ENCODE measurements at places on chromosomes 4 and X. TPM values are rescaled to one million over a fixed set of nuclear protein-coding genes. Genes with fewer than 3 reads are reported as not detected.

Gene DCLK2
- 1.2 TPM for total RNA-seq

Gene PRDM5
- 7.3 TPM for total RNA-seq

DNA sequence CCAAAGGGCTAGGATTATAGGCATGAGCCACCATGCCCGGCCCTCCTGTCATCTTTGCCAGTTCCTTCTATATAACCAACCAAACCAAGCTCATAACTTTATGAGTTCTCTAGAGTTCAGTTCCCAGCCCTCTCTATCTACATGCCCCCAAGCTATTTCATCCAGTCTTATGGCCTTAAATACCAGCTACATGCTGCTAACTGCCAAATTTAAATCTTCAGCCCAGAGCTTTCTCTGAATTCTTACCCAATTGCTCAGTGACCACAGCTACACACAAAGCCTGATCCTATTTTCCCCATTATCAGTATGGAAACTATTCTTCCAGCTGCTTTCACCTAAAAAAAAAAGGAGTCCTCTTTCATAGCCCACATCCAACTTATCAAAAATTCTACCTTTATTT is 23.1 kb downstream of the TMEM184C start:
- DNase-seq, result no peak
- H3K4me3 ChIP-seq, result no peak overlapping the region
- H3K27ac ChIP-seq, result no peak overlapping the region
- no peaks in the 10 kb centered on the region for H3K27me3 ChIP-seq
- peaks cover 36% of the 10 kb centered on the region for H3K36me3 ChIP-seq

- H3K27ac ChIP-seq, result no peak overlapping the region
- DNase-seq, result no peak
- H3K36me3 ChIP-seq, result no peaks in the 10 kb centered on the region
- H3K27me3 ChIP-seq, result no peaks in the 10 kb centered on the region
Observed at GRCh38 chr4:35548921-35549320, 695.4 kb downstream of the ARAP2 start.

GRCh38 chr4:177396352-177396751 is 45.9 kb downstream of the AGA start:
- peaks cover 9% of the 10 kb centered on the region for H3K4me1 ChIP-seq
- DNase-seq, result no peak
- no peak overlapping the region for H3K4me3 ChIP-seq

DNA sequence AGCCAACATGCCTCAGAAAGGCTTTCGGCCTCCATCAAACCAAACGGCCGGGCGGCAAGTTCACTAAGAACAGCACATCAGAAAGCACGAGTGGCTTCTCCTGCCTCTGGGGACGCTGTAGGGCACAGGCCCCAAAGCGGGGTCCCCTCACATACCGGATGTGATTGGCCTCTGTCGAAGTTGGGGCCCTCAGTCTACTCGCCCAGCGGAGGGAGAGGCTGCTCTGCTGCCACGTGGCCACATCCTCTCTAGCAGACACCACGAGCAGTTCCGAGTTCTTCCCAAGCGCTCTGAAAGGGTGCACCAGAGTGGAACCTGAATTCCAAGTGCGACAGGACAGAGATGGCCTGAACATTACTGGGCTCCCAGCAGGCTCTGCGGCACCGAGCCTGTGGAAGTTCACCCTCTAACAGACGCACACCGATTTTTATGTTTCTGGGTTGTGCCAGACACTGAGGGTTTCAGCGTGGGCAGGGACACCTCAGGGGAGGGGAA is 21.1 kb downstream of the NOP14 start:
- H3K4me3 ChIP-seq, result no peak overlapping the region
- no peak for DNase-seq
- no peaks in the 10 kb centered on the region for H3K27me3 ChIP-seq
- H3K4me1 ChIP-seq, result peaks cover 10% of the 10 kb centered on the region

GRCh38 chr4:102494603-102495002 is 6.6 kb upstream of the NFKB1 start:
- no peaks in the 10 kb centered on the region for H3K4me1 ChIP-seq
- no peaks in the 10 kb centered on the region for H3K36me3 ChIP-seq
- H3K27ac ChIP-seq, result no peak overlapping the region
- no peaks in the 10 kb centered on the region for H3K27me3 ChIP-seq
- H3K4me3 ChIP-seq, result no peak overlapping the region
- no peak for DNase-seq

DNA sequence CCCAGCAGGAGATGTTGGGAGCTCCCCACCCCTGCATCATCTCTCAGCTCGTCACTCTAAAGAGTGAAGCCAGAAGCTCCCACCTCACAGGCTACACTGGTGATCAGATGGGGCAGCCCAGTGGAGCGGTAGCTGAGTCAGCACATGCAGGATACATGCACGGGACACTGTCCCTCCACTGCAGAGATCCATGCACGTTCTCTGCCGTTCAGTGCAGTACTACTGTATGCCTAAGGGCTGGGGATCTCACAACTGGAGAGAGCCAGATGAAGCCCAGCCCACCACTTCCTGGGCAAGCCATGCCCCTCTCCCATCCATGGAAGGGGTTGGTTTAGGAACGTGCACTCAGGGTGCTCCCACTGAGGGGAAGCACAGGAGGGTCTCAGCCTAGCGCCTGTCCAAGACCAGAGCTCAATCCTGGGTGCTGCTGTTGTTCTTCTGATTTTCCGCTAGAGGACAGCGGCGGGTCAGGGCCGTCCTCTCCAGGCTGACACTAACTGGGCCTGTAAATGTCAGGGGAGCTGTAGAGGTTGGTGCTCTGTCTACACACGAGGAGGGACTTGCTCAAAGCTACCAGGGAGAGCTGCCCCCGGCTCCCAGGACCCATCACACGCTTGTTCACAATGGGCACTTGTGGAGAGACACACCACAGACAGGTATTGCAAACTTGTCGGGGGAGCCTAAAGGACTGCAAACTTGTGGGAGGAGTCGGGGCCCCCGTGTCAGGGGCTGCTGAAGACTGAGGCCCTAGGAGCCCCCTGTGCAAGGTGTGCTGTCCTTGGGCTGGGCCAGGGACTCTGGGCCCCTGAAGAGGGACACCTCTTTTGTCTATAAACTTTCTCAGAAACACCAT is 18.2 kb upstream of the ABLIM2 start:
- H3K27me3 ChIP-seq, result no peaks in the 10 kb centered on the region
- H3K36me3 ChIP-seq, result no peaks in the 10 kb centered on the region
- peaks cover 18% of the 10 kb centered on the region for H3K4me1 ChIP-seq
- no peak overlapping the region for H3K27ac ChIP-seq

DNA sequence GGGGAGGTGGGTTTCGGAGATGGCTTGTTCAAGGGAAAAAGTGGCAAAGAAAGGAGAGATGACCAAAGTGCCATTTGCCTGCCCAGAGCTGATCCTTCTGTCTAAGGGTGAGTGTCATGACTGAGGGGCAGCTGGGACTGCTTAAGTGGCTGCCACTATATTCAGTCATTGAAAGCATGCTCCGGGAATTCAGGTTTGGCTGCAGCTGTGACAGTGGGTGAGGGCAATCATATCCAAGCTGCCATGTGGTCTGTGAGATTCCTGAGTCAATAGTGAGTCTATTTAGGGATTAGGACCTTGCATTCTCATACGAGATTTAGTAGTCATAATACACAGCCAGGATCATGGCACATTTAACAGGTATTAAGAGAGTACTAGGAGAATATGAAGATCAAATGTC is 138.8 kb upstream of the BANK1 start:
- H3K4me1 ChIP-seq, result peaks cover 29% of the 10 kb centered on the region
- no peaks in the 10 kb centered on the region for H3K36me3 ChIP-seq
- no peak overlapping the region for H3K27ac ChIP-seq

Gene AGTR2
- not detected for total RNA-seq

Gene GYPB
- not detected for total RNA-seq

Gene CC2D2A
- 8.6 TPM for total RNA-seq

DNA sequence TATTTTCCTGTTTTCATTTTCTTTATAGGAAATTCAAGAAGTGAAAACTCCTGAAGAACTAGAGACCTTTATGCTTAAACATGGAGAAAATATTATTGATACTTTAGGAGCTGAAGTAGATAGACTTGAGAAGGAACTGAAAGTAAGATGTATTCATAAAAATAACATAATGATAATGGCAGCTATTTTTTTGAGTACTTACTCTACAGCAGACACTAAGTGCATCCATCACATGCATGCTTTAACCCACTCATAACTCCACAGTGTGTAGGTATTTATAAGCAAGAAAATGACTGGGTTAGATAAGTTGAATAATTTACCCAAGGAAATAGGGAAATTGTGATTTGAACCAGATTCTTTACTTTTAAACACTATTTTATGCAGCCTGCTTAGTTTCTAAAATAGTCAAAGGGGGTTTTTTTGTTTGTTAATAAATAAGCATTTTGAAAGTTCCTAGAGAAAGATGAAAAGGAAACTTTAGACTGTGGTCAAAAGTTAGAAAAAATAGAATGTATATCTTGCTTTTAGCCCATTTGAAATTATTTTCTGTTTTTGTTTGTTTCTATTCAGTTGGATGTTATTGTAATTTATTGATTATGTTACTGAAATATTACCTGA is 74.2 kb downstream of the BEND4 start:
- peaks cover 43% of the 10 kb centered on the region for H3K36me3 ChIP-seq
- H3K4me1 ChIP-seq, result no peaks in the 10 kb centered on the region
- H3K4me3 ChIP-seq, result no peak overlapping the region
- no peak overlapping the region for H3K27ac ChIP-seq
- no peaks in the 10 kb centered on the region for H3K27me3 ChIP-seq
- DNase-seq, result no peak

DNA sequence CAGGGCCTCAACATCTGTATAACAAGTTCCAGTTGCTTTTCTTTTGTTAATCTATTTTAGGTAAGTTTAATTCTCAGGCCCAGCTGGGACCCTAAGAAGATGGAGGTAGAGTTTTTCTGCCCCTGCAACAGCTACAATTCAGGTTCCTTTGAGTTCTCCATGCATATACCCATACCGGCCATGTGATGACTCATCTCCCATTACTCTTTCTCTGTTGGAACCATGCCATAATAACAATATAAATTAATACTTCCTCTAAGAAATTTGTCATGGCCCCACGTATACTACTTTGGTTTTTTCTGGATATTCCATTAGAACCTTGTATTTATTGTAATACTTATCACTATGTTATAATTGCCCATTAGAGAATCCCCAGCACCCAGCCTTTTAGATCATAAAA is 1.3 kb upstream of the INTU start:
- H3K27ac ChIP-seq, result no peak overlapping the region
- peak; percentile 55 for DNase-seq
- H3K4me1 ChIP-seq, result peaks cover 7% of the 10 kb centered on the region

DNA sequence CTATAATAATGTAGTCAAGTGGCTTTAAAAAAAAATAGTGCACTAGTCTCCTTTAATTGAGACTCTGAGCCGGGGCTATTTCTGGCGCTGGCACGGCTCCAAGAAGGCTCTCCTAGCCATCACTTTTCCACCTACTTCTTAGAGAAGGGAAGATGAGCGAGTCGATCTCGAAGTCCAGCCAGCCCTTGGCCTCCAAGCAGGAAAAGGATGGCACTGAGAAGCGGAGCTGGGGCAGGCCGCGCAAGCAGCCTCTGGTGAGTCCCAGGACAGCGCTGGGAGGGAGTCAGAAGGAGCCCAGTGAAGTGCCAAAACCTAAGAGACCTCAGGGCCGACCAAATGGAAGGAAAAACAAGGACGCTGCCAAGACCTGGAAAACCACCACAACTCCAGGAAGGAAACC is 531.9 kb downstream of the MAGEB5 start:
- H3K27ac ChIP-seq, result no peak overlapping the region
- no peak overlapping the region for H3K4me3 ChIP-seq
- no peaks in the 10 kb centered on the region for H3K4me1 ChIP-seq
- H3K27me3 ChIP-seq, result no peaks in the 10 kb centered on the region

DNA sequence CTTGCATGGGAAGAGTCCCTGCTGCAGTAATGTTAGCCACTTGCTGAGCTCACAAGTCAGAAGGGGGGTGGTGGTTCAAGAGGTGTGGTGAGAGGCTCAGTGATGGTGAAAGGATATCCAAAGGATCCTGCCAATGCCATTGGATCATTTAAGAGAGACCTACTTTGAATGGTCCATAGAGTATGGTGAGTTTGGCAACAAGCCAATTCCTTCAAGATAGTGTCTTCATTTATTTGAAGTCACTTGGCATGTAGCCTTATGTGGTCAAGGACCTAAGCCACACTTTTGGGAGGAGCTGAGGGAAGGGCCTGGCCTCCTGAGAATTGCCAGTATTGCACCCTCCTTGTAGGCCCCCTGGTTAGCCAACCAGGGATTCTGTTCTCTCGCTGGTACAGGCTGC is 87.9 kb downstream of the TSPAN7 start:
- H3K4me3 ChIP-seq, result no peak overlapping the region
- H3K4me1 ChIP-seq, result no peaks in the 10 kb centered on the region
- H3K36me3 ChIP-seq, result no peaks in the 10 kb centered on the region
- H3K27me3 ChIP-seq, result peaks cover 53% of the 10 kb centered on the region
- no peak for DNase-seq
- H3K27ac ChIP-seq, result no peak overlapping the region

DNA sequence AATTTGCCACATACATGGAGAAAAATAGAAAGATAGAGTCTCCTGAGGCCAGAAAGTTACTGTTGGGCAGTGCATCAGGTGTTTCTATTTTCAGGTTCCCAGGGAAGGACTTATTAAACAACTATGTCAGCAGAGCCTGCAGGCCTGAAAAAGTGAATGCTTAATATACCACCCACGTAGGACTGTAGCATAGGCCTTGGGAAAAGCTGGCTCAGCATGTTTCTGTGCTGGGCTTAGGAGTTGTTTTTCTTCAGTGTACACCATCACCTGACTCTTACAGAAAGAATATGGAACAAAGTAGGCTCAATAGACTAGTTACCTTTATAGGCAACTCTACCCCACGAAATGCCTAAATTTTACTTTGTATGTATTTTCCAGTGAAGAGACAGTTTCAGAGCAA is 1385.9 kb downstream of the FAM133A start:
- no peak overlapping the region for H3K4me3 ChIP-seq
- no peak for DNase-seq
- H3K27me3 ChIP-seq, result peaks cover 37% of the 10 kb centered on the region
- H3K36me3 ChIP-seq, result no peaks in the 10 kb centered on the region
- H3K4me1 ChIP-seq, result peaks cover 10% of the 10 kb centered on the region

DNA sequence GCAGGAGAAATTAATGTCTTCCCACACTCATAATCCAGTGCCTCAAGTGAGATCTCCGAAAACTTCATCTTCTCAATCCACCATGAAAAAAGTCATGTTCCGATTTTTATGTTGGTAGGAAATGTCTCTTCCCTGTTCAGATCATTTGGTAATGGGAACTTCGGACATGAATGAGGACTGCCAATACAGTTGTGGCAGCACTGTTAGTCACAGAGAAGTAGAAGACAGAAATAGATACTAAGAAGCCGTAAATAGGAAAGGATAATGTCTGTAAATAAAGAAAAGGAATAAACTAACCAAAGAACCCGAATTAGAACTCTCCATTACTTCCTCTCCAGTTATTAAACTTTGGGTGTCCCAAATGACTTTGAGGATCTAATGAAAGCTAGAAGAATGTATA is 69.6 kb downstream of the DDX60L start:
- DNase-seq, result no peak

- no peak overlapping the region for H3K27ac ChIP-seq
- peaks cover 5% of the 10 kb centered on the region for H3K27me3 ChIP-seq
- DNase-seq, result no peak
- H3K4me1 ChIP-seq, result no peaks in the 10 kb centered on the region
- H3K4me3 ChIP-seq, result no peak overlapping the region
Observed at GRCh38 chr4:8912089-8912455, 40.4 kb upstream of the HMX1 start.

- H3K36me3 ChIP-seq, result peaks cover 68% of the 10 kb centered on the region
- H3K27me3 ChIP-seq, result no peaks in the 10 kb centered on the region
- peak overlapping the region; percentile 16 for H3K27ac ChIP-seq
- no peak for DNase-seq
Observed at GRCh38 chr4:88062843-88063242, 55.4 kb downstream of the PKD2 start.

GRCh38 chr4:13888112-13888511 is 260.6 kb upstream of the BOD1L1 start:
- H3K27me3 ChIP-seq, result no peaks in the 10 kb centered on the region
- peaks cover 38% of the 10 kb centered on the region for H3K4me1 ChIP-seq
- no peak overlapping the region for H3K4me3 ChIP-seq
- no peak overlapping the region for H3K27ac ChIP-seq

- H3K27me3 ChIP-seq, result no peaks in the 10 kb centered on the region
- peaks cover 6% of the 10 kb centered on the region for H3K4me1 ChIP-seq
- H3K36me3 ChIP-seq, result no peaks in the 10 kb centered on the region
Observed at GRCh38 chr4:30616942-30617646, 103.1 kb upstream of the PCDH7 start.

Data from MCF 10A (cell line).